Kidney epithelial cell (primary cell): ENCODE measurements at places on chromosomes 6 and 20. TPM values are rescaled to one million over a fixed set of nuclear protein-coding genes. Genes with fewer than 3 reads are reported as not detected.

- DNase-seq: no peak
Observed at GRCh38 chr20:46951840-46952497, 57.3 kb downstream of the EYA2 start.

DNA sequence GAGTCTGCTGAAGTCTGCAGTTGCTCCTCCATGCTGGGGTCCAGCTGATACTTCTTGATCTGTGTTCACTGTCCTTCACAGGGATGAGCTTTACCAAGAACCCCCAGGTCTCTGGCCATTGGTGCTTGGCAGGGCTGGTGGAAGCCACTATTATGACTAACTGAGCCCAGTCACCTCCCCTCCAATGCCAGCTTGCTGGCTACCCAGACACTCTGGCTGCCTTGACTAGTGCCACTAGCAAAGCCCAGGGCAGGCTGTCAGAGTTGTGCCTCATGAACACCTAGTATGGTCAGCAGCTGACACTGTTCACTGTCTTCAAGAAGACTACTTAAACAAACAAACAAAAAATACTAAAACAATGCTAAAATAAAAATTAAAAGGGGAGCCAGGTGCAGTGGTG lies 8.8 kb downstream of the ASIP start:
- no peak for DNase-seq

DNA sequence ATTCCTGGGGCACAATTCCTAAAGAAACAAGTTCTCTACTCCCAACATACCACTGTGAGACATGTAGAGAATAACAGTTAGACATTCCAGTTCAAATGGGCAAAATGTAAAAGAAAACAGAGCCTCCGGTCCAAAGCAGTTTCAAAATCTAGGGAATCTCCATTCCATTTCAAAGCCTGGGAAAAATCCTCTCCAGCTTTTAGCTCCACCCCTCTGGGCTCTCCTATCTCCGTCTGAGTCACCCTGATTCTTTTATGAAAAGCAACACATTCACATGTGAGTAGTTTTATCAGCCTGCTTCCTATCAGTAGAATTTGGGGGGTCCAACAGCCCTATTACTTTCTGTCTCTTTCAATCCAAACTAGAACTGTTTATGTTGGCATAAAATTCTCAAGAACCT lies 3.7 kb downstream of the CSNK2A1 start:
- no peak for DNase-seq

- no peak for DNase-seq
Observed at GRCh38 chr20:43576108-43576507, 14.6 kb upstream of the IFT52 start.

EPPIN gene
- not detected in 2 replicates for total RNA-seq

DNA sequence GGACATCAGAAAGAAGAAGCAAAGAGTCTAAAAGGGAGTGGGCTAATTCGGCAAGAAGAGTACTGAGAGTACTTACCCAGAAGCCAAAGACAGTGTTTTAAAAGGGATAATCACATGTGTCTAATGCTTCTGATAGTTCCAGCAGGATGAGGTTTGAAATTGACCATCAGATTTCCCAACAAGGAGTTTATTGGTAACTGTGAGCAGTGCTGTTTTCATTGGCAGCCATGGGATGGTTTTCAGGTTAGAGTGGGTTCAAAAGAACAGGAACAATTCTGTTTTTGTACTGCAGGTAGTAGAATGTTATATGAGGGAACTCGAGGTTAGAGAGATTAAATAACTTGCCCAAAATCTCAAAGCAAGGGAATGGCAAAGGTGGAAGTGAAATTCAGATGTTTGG lies 8.5 kb downstream of the RNF217 start:
- DNase-seq: no peak

DNA sequence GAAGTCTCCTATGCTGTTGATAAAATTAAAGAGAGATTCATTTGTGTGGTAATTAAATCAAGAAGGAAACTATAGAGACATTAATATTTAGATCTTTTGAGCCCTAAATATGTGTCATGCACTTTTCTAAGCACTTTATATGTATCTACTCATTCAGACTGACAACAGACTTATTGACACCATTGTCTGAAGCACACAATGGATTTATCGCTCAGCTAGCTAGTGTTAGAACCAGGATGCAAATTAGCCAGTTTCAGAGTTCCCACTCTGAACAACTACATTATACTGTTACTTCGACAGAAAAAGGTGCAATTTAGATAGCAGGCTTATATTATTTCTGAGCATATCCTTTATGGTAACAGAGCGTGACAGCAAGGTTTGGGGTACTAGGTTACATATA lies 27.7 kb upstream of the KIAA0408 start:
- no peak for DNase-seq

MACROD2 gene
- total RNA-seq: 0.79 and 7.9 TPM in 2 replicates

DNA sequence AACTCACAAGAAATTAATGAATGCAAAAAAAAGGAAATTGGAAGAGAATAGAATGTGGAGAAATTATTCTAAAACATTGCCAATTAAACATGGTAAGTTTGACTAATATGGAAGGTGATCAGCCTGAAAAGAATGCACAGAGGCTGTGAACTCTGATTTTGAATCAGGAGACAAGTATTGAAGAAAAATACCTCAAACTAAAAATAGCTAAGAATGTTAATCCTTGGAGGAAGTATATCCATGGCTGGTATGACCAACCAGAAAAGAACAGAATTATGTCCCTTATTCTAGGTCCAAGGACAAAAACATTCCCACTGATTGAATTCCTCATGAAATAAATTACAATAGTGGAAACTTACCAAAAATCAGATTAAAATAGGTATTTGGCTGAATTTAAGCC lies 7.3 kb upstream of the RIMS1 start:
- no peak for DNase-seq

MROH8 gene
- total RNA-seq: 0.13 and 1.4 TPM in 2 replicates

THBS2 gene
- 21.9 and 28.6 TPM in 2 replicates for total RNA-seq

PLA2G7 gene
- total RNA-seq: 1.1 and 1.7 TPM in 2 replicates

DNA sequence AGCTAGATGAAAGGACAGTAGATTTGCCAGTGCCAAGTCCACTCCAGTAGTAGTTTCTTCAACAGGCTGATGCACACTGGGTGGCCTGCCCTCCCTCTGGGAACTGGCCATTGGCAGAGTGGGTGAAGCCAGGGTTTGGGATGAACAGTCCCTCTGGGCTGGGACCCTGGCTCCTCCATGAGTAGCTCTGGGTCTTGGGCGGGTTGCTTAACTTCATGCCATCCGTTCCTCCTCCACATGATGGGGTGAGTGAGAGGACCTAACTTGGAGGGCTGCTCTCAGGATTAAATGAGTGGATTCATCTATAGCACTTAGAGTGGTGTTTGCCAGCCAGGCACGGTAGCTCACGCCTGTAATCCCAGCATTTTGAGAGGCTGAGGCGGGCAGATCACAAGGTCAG lies 47.2 kb downstream of the PLAGL2 start:
- no peak for DNase-seq

GRCh38 chr20:23201658-23202057 lies 115.5 kb upstream of the CD93 start:
- no peak for DNase-seq

DNA sequence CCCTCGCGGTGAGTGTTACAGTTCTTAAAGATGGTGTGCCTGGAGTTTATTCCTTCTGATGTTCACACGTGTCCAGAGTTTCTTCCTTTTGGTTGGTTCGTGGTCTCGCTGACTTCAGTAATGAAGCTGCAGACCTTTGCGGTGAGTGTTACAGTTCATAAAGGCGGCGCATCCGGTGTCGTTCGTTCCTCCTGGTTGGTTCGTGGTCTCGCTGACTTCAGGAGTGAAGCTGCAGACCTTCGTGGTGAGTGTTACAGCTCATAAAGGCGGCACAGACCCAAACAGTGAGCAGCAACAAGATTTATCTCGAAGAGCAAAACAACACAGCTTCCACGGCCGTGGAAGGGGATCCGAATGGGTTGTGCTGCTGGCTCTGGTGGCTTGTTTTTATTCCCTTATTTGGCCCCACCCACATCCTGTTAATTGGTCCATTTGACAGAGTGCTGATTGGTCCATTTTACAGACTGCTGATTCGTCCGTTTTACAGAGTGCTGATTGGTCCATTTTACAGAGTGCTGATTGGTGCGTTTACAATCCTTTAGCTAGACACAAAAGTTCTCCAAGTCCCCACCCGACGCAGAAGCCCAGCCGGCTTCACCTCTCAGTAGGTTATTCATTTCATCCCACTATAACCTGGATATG lies 48.2 kb upstream of the ARG1 start:
- DNase-seq: no peak

- no peak for DNase-seq
Observed at GRCh38 chr6:44117397-44118128, 9.7 kb downstream of the MRPL14 start.

DNA sequence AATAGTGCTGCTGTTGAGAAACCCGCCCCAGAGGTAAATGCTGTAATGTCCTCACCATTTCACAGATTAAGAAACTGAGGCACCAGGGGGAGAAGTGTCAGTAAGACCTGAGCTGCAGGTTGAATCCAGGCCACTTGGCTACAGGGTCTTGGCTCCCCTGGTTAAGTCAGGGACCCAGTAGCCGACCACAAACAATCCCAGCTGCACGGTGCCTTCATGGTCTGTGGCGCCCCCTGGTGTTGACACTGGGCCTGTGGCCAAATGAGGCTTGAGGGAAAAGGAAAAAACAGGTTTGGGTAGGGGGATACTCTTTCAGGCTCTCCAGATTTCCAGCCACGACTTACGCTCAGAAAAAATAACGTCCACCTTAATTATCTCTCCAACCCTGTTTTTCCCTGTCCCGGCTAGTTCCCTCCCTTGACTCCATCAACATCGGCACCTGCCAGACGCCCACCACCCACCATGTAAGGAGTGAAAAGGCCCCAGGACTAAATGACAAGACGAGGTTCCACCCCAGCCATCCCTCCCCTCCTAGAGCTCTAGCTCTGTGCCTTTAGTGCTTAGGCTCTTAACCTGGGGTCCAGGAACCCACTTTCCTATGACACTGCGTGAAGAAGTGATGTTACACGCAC lies 47.7 kb upstream of the POLR1H start:
- no peak for DNase-seq

DNA sequence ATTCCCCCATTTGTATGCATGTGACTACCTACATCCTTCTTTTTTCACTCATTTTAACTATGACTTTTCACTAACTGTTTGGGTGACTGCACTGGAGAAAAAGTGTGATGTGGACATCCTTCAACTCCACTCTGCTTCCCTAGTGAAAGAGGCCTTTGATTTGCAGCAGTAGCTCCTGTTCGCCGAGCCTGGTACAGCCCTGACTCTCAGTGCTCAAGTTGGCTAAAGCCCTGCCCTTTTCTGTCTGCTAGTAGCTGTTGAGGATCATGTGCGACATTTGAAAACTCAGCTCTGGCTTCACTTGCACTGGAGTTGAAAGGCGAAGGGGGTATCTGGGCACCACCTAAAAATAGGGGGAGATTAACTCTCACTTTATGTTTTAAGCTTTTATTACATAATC lies 42.1 kb downstream of the DAAM2 start:
- no peak for DNase-seq

DNA sequence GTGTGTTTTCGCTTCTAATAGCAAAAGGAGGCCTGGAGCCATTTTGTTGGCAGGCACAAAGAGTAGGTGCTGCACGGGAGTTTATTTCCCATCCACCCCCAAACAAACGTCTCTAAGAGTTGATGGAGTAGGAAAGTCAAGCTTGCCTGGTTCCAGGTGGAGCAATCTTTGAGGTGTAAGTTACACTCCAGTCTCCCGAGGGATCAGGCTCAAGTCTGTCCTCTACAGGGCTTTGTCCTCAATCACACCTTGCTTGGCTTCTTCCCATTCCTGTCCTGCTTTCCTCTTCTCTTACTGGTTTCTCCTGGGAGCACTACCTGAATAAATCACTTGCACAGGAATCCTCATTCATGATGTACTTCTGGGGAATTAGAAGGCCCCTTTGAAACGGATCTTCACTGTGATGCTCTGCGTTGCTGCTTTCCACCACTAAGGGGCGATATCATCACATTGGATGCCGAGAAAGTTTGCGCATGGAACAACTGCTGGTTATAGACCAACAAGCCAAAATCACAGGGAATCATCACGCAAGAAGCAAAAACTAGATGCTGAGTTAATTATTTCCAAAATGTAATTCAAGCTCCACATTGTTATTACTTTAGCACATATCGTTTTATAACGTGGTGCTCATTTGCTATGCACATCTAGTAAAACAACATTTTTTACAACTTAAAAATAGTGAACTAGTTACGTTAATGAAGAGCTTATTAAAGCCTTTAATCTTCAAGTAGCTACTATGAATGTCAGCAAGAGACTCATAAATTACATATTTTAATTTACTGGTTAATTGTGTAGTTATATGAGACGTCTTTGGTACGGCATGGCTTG lies 156.8 kb downstream of the DNAH8 start:
- no peak for DNase-seq

C20orf144 gene
- not detected in 2 replicates for total RNA-seq
